ENCODE measurements at places on chromosomes 4 and X. TPM values are rescaled to one million over a fixed set of nuclear protein-coding genes. Genes with fewer than 3 reads are reported as not detected.

DNA sequence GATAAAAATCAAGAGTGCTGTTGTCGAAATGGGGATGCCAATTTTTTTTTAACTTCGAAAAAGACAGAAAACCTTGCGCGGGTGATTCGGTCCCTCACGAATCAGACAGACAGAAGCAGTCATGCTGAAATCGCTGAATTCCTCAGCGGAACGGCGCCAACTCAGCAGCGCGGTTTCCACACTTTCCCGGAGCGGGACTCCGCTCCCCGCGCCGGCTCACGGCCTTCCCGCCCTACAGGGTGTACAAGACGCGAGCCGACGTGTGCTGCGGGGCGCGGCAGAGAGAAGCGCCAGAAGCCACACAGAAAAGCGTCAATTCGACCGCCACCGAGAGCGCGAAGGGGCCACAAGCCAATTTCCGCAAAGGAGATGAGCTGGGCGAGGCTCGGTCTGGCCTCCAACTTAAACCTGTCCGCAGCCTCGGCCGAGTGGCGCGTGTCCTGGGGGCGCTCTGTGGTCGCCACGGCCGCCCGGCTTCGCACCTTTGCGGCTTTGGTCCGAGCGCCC is 1.3 kb downstream of the NEXMIF start:
- no peak for DNase-seq

GRCh38 chr4:76108467-76109181 is 34.1 kb downstream of the ART3 start:
- DNase-seq, result no peak

CRMP1 gene
- 40.3 TPM for total RNA-seq

DNA sequence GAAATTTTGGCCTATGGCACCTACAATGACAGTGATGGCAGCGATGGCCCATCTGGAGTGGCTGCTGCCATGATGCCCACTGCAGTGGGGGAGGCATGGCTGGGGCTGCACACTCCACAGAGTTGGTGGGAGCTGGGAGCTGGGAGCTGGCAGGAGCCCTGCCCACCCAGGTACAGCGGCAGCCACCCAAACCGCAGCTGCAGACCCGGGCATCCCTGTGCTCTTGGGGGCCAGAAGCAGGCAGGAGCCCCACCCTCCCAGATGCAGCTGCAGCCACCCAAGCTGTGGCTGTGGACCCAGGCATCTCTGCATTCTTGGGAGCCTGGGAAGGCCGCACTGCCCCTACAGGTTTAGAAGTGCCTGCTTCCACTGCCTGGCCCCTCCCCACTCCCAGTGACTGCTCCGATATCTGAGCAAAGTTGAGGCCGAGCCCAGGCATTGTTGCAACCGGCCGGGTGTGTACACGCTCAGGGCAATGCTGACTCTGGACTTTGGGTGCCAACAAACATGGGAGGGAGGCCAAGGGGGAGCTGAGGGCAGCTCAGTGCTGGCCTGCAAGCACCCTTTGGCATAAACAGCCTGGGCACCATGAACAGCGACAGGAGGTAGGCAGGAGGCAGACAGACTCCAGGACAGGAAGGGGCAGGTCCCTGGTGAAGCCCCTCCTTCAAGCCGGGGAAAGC is 82.8 kb downstream of the PPP4R3C start:
- DNase-seq, result peak; percentile 45
